ENCODE measurements at places on chromosomes 12 and 14.

DNA sequence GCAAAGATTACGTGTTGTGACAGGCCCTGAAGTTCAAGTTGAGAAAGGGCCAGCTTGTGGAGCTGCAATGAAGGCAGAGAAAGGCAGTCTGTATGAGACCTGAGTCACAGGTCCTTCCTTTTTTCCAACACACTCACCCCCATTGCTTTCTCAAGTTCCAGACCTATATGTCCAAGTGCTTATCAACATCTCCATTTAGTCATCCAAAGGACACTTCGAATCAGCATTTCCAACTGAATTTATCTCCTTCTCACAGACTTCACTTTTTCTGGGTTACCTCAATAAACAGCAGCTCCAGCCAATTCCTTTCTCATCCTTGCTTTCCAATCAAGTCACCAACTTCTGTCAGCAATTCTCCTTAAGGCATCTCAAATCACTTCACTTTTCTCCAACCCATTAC, 56.4 kb upstream of the KIF21A start:
- DNase-seq = no peak

DNA sequence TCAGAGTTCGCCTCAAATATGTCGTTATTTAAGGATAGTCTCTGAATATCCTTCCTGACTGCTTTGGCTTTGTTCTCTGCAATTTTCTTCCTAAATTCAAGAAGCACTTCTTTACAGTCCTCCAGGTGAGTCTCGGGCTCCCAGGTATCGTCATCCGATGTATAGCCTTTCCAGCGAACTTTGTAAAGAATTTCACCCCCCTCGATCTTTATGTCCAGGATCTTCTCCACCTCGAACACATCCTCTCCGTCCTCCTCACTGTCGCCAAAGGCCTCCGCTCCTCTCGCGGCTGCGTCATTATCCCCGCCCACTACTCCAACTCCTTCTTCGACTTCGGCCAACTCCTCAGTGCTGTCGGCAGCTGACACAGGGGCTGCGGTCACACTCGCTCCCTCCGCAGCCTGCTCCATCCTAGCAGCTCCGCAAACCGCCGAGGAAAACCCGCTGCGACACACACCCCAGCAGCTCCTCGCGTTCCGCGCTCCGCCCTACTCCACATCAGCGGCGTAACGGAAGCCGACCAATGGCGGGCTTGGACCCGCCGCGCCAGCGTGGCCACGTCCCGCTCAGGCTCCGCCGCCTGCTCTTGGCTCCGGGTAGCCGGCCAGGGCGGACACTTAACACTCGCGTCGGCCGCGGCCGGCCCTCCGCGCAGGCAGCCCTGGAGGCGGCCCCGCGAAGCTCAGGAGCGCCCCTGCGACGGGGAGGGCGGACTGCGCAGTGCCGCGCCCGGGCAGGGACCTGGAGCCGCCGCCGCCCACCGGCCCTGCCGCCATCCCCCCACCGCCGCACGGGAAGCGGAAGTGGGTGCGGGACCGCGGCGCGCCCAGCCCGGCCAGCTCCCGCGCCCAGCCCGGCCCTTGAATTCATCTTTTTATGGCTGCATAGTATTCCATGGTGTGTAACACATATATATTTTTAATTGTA, 4.1 kb downstream of the CD163L1 start:
- DNase-seq = peak; percentile 15

DNA sequence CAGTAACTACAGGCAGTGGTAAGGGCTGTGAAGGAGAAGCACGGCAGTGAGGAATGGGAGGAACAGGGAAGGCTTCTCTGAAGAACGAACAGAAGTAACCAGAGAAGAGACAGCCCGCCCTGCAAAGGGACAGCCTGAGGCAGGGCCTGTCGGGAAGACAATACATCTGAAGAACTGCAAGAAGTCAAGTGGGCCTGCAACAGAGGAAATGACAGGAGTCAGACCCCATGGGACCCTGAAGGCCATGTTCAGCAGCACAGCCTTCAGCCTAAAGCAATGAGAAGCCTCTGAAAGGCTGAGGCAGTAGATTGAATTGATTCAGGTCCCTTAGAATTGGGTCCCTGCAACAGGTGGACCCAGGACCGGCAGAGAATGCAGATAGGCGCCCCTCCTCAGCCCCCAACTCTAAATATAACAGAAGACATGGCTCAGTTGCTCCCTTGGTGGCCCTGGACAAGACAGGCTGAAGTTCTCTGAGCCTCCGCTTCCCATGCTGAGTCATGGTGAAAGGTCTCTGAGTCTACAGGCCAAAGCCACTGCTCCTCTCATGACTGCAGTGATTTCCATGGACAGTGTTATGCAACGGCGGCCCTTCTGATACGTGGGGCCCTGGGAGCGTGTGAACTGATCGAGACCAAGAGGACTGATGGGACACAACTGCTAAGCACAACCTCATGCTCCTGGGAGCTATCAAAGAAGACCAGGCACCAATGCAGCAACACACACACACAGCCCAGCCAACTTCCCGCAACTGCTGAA, 10.8 kb upstream of the ACTR6 start:
- no peak for DNase-seq

DNA sequence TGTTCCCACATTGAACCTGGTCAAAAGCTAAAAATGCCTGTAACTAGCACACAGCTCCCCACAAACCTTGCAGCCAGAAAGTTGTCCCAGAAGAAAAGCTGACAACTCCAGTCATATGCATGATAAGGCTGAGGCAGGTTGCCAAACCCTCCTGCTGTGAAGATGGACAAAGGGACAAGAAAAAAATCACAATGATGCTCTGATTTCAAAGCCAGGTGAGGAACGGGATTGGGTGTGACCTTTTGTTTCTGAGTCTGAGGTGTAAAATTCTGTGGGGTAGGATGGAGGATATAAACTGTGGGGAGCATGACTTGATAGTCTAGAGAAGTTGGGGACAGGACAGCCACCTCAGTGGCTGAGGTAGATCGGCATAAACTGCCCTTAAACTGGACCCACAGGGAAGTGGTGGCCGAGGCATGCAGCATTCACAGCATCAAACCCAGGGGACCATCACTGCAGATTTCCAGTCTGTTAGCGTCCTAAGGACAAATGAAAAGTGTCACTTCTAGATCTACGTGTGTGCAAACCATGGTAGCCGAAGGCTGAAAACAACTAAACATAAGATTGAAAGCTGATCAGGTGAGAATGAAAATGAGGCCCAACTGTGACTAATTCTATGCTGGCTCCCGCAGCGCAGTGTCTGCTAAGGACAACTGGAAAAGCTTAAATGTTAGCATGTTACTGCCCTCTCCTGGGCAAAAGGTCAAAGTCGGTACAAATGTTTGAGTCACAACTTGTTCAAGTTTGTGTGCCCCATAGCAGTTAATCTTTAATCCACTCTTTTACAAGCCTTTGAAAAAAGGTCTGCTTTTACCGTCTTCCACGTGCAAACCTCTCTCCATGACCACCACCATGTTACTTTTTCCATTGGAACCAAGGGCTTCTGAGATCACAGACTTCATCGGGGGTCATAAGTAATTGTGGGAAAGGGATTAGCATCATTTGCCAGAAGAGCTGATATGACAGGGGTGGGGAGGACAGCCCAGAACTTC, 39.8 kb downstream of the GRIN2B start:
- DNase-seq = no peak

DNA sequence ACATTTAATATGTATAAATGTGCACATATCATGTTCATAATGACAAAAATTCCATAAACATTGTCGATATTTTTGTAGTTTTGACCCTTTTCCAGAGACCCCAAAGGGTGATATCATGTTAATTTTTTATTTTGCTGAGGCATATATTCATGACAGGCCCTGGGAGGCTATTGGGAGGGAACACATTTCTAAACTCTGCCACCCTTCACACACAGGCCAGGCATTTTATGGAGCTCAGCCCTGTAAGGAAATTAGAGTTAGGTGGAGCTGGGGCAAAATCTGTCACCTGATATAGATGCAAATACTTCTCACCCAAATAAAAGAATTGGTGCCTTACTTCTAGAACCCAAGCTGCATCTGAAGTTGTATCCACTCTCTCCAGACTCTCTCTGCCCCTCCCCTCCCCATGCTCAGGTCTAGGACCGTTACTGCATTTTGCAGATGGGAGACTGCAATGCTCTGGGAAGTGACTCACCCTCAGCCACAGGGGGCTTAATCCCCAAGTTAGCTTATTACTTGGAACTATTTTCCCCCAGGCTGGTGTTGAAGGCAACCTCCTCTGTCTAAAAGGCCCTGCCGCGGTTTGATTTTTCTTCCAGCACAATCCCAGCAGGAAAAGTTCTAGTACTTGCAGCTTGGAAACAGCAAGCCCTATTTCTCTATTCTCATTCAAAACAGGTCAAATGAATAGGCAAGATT, 238.9 kb downstream of the EMP1 start:
- DNase-seq = no peak

GRCh38 chr14:24390701-24391468, 7.9 kb upstream of the NYNRIN start:
- no peak for DNase-seq

DNA sequence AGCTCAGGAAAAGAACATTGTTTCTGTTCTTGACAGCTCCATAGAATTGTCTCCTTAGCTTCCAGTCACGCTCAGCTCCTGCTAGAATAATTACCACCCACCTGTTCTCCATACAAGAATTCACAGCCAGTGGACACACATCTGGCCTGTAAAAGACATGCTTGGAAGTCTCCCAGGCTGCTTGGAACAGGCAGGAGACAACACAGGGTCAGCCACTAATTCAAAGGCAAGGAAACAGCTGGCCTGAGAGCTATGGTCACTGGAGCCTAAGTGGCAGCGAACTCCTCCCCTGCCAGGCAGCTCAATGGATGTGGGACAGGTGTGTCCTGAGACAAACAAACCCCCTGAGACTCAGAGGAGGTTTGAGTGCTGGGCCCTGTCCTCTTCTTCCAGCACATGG, 22.9 kb upstream of the LTBP2 start:
- no peak for DNase-seq
